ENCODE measurements at places on chromosomes 11 and 22. TPM values are rescaled to one million over a fixed set of nuclear protein-coding genes. Genes with fewer than 3 reads are reported as not detected.

DNA sequence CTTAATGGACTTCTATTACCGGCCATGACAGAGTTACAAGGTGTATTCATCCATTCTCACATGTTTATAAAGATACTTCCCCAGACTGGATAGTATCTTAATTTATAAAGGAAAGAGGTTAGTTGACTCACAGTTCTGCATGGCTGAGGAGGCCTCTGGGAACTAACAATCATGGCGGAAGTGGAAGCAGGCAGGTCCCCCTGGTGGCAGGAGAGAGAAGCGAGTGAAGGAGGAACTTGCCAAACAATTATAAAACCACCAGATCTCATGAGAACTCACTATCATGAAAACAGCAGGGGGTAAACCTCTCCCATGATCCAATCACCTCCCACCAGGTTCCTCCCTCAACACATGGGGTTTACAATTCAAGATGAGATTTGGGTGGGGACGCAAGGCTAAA lies 170.0 kb upstream of the PDGFD start:
- no peaks in the 10 kb centered on the region for H3K27me3 ChIP-seq
- no peak overlapping the region for H3K4me3 ChIP-seq
- no peak overlapping the region for H3K27ac ChIP-seq

OR52E8 gene
- not detected for total RNA-seq

GRCh38 chr22:32044913-32045312 lies 1.9 kb downstream of the SLC5A1 start:
- DNase-seq, result no peak
- H3K4me3 ChIP-seq, result no peak overlapping the region
- no peaks in the 10 kb centered on the region for H3K36me3 ChIP-seq
- H3K4me1 ChIP-seq, result no peaks in the 10 kb centered on the region
- no peak overlapping the region for H3K27ac ChIP-seq

DNA sequence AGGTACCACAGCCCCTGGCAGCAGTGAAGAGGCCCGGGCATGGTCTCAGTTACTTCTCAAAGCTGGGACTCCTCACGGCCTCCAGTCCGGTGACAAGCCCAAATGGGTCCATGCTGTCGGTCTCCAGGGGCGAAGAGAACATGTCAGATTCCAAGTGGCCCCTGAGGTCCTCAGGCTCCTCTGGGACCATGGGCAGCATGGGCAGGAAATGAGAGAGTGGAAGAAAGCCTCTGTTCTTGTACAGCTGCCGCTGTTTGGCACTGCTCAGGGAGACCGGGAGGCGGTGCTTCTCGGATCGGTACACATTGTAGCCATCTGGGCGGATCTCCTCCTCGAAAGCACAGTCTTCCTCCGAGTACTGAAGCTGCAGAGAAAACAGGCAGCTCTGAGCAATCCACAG lies 4.6 kb downstream of the FGF19 start:
- H3K4me3 ChIP-seq, result no peak overlapping the region
- peaks cover 2% of the 10 kb centered on the region for H3K27me3 ChIP-seq
- H3K36me3 ChIP-seq, result no peaks in the 10 kb centered on the region
- no peak overlapping the region for H3K27ac ChIP-seq
- no peak for DNase-seq

Data from HepG2 (cell line).